ENCODE measurements at places on chromosomes 4 and X.

DNA sequence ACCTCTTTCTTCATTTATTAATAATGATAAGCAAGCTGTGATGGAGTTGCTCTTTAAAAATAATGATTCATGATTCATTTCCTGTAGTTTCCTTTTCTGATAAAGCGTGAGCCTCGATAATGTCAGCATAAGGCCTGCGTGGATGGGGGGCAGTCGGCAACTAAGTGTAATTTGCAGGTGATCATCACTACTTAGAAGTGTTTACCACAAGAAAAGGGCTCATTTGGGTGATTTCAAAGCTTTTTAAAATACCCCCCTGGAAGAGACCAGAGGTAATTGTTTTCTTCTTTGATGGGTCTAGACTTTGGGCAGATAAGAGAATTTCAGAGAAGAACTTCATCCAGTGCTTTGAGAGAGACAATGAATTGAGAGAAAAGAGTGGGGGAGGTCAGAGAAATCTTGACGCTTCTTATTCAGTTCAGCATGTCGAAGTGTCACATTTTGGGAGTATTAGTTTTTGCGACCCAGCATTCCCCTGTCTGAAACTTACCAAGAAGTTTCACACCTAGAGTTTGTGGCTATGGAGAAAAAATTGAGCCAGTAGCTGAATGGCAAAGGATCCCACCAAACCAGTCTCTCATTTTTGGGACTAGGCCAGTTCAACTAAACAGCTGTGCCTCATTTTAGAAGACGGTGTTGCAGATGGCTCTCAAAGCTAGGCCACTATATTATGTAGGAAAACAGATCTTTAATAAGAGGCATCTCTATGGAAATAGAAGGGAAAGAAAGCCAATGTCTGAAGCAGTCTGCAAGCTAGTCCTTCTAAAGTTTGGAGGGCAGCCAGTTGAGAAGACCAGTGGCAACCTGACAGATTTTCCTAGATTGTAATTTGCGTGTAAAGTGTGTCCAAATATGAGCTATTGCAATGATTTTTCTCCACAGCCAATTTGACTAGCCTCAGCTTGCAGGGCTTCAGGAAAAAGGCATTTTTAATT is 171.0 kb upstream of the PPP1R2C start:
- no peak for DNase-seq

DNA sequence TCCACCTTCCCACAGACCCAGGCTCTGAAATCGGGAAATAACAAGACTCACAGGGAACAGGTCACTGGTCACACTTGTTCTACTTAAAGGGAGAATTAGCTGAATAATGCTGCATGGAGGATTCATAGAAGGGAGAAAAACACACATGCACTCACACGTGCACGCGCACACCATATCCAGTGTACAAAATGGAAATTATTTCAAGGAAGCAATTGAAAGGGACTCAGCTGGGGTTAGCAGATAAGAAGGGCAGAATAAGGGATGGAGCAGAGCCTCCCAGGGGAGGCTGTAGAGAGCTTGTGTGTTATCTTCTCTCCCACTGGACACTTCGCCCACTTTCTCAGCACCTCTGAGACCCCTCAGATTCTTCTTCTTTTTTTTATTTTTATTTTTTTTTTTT is 10.3 kb downstream of the GABRQ start:
- no peak for DNase-seq

DNA sequence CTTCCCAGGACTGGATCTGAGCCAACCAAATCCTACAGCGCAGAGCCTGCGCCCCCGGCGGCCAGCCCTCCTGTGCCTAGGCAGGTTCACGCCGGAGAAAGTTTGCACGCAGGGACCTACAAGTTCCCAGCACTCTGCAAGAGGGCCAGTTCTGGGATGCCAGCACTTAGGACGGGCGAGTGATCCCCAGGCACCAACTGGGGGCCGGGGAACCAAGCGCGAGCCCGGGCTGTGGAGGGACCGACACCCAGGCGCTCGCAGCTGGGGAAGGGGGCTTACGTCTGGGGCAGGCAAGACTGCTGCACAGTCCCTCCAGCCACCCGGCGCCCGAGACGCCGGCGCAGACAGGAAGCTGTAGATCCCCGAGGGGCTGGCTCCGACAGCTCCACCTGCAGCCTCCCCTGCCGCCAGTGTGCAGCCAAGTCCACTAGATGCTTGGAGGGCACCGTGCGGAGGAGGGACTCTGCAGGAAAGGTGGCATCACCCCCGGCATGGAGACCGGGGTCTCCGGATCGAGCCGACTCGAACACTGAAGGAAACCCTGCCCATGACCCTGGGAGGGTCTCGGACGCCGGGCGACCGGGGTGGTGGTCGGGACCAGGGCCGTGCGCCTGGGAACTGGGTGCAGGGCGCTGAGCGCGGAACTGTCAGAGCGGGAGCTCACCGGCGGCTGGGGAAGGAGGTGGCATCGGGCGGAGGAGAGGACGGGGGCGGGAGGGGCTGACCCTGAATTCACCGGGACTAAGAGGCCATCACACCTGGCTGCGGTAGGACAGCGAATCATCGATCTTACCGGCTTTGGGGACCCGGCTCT is 566 bp downstream of the CORIN start:
- DNase-seq: no peak

GRCh38 chr4:41006141-41006540 is 208.2 kb downstream of the APBB2 start:
- no peak for DNase-seq

GRCh38 chr4:133910165-133910564 is 291.4 kb downstream of the PABPC4L start:
- no peak for DNase-seq

DNA sequence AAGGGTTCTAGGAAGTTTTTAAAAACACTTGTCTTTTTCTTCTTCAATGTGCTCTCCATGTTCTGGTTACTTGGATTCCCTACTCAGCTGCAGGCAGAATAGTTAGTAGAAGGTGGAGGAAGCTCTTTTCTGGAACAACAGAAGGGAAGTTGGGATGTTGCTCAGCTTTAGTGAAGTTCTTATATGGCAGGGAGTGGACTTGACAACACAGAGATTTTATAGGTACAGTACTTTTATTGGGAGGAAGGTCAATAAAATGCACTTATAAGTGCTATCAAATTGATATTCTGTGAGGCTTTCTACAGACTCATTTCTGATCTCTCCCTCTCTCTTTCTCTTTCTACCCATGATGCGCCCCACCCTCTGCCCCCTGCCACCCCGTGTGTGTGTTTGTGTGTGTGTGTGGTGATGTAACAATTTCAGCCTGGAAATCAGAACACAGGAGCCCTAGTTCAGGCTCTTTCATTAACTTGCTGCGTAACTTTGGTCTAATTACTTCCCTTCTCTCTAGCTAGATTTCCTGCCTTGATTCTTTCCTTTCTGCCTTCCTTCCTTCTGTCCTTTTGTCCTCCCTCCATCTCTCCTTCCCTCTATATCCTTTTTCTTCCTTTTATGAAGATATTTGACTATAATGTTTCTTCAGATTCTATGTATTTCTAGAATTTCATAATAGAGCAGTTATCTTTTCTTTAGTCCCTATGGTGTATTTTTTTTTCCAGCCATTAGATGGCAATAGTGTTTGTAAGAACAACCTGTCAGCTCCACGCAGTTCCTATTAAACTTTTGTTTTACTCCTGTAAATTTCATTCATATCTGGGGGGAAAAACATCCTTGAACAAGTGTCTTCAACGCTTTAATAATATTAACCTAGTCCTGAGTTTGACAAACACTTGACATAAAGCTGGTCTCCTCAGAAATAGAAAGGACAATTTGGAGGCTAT is 37.1 kb downstream of the HEPH start:
- no peak for DNase-seq

- no peak for DNase-seq
These were observed 461.7 kb downstream of the IDS start for GRCh38 chrX:149043401-149043800.

GRCh38 chrX:11399489-11400094 is 106.4 kb downstream of the AMELX start:
- no peak for DNase-seq

DNA sequence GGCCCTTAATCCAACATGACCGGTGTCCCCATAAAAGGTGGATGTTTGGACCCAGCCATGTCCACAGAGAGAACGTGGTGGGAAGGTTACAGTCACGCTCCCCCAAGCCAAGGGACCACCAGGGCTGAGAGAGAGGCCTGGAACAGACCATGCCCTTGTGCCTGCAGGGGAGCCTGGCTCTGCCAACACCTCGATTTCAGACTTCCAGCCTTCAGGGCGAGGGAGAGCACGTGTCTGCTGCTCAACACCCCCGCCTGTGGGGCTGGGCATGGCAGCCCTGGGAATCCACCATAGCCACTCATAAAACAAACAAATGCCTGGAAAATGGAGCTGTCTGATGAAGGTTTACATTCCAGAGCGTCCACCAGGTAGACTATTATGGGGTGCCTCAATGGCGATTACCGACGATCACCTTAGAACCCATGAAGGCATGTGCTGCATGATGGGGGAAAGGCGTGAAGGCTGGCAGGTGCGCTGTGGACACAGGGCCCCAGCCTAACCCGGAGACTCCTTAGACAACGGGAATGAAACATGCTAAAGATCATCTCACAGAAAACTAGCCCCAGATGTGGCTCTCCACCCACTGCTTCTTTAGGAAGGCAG is 42.3 kb upstream of the HMX1 start:
- no peak for DNase-seq

DNA sequence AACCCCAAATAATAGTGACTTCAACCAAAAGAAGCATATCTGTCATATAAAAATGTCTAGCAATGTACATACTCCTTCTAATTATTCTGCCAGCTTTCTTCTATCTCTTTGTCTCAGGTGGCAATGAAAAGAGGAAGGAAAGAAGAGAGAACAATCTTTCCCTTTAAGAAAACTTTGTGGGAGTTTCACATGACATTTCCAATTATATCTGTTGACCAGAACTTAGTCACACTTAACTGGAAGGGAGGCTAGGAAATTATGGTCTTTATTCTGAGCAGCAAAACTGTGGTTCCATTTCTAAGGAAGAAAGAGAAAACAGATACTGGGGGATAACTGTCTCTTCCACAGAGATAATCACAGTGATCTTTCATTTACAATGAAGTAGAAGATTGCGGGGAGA is 12.9 kb upstream of the MAOA start:
- no peak for DNase-seq

DNA sequence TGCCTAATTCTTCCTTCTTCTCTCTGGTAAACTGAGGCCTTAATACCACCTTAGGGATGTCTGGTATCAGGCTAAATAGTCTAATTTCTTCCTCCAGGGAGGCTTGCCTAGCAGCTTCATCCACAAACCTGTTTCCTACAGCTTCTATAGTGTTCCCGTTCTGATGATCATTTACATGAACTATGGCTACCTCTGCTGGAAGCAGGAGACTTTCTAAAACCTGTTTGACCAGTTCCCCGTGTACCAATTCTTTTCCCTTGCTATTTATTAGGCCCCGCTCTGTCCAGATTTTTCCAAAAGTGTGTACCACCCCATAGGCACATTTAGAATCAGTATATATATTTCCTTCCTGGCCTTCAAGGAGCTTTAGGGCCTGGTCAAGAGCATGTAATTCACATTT is 5.8 kb upstream of the USP38 start:
- DNase-seq: no peak

DNA sequence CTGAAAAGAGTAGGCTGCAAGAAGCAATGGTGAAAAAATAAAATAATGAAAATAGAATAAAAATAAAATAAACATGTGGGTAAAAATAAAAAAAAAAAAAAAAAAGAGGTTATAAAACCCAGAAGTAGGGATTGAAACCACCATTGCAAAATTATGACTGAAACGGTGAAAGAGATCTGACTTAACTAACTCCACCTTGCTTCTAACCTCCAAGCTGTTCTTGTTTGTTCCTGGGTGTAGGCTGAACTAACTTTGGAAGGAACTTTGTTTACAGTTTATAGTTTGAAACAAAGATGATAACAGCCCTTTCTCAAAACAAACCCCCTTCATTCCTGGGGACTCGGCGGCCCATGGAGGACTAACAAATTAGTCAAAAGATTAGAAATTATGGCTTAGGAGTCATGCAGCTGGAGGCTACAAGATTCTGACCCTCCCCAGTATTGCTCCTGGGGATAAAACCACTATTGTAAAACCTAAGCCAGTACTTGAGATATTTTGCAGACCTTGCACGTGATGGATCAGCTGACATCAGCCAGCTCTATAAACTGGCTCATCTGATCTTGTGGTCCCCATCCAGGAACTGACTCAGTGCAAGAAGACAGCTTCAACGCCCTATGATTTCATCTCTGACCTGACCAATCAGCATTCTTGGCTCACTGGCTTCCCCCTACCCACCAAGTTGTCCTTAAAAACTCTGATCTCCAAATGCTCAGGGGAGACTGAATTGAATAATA is 30.4 kb downstream of the DDX60L start:
- no peak for DNase-seq

DNA sequence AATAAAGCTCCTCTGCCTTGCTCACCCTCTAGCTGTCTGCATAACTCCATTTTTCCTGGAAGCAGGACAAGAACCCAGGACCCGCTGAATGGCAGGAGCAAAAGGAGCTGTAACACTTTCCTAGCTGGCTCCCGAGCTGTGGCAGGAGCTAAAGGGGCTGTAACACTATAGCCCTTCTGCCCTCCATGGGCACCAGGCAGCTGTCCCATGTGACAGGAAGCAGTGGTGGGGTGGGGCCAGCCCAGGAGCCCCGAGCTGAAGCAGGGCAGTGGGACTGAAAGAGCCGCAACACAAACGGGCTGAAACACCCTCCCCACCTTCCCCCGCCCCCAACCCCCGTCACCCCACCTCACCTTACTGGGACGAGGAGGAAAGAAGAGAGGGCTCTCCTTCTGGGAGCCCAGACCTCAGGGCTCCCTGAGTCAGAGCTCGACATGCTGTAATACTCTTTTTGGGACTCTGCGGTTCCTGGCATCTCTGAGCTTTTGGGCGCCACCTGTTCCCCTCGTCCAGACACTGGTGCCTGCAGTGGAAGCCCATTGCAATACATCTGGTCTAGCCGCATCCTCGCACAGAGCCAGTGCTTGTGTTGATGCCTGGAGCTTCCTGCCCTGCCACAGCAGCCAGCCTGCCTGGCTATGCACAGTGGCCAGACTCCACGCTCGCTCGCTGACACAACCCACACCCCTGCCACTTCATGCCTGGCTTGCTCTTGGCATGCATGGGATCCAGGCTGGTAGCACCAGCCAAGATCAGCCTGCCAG is 39.4 kb downstream of the PPM1K start:
- DNase-seq: peak; percentile 12

DNA sequence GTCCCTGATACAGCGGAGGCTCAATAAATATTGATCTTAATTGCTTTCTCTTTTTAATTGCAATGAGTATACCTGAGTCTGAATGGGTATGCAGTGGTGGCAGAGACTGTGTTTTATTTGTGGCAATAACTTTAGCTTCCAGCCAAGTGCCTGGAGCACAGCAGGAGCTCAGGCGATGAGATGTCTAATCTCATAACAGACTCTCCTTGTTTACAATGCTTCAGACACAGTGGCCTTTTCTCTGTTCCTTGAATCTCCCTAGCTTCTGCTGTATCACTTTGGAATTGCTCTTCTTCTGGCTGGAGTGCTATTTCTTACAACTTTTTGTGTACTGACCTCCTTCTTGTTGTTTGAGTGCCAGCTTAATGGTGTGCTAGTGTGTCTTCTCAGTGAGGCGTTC is 91.5 kb upstream of the UNC5C start:
- DNase-seq: no peak

GRCh38 chr4:176729489-176729888 is 63.2 kb downstream of the VEGFC start:
- DNase-seq: no peak

Measured in stimulated activated CD4-positive, alpha-beta T cell treated with anti-CD3 and anti-CD28 coated beads, Interleukin-4, amount 100 ng/mL, for 48 hours (primary cell).